ENCODE measurements at places on chromosomes 5 and 9.

DNA sequence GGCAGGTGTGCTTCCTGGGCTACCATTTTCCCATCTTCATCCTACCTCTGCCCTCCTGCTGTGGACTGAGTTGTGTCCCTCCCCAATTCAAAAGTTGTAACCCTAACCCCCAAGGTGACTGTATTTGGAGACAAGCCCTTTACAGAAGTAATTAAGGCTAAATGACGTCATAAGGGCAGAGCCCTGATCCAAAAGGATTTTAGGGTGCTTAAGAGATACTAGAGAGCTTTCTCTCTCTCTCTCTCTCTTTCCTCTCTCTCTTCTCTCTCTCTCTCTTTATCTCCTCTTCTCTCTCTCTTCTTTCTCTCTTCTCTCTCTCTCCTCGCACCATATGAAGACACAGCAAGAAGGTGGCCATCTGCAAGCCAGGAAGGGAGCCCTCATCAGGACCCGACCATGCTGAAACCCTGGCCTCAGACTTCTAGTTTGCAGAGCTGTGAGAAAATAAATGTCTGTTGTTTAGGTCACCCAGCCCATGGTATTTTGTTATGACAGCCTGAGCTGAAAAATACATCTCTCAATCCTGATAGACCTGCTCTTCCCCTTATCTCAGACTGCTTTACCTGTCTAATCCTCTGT, 36.0 kb upstream of the TEX48 start:
- DNase-seq, result no peak

DNA sequence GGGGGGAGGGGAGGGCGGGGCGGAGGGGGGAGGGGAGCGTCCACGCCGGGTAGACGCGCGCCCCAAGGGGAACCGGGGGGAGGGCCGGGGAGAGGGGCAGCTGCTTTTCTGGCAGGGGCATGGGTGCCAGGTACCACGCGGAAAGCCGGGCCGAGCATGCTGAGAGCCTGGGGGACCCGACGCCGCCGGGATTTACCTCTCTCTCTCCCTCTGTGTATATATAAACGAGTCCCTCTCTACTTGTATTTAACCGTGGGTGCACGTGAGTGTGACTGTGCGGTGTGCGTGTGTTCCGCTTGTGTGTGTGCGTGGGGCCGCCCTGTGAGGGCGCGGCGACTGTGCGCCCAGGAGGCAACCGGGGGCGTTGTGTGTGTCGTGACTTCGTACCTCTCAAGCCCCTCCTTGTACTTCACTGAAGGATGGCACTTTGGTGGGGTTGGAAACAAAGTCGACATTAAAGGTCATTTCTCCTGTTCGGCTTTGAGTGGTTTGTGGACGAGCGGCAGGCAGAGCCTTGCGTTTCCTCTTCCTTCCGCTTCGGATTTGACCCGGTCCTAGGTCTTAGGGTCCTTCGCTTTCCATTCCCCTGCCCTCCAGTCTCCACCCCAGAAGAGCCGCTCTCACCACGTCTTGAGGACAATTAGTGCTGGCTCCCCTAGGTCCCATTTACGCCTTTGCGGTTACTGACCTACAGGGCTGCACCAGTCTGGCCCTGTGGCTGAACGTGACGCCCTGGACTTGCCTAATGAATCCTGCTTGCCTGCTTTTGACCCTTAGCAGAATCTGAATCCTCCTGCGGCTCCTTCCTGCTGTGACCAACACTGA, 36.2 kb upstream of the TTC1 start:
- no peak for DNase-seq

GRCh38 chr5:158154226-158155005, 295.5 kb upstream of the CLINT1 start:
- no peak for DNase-seq

DNA sequence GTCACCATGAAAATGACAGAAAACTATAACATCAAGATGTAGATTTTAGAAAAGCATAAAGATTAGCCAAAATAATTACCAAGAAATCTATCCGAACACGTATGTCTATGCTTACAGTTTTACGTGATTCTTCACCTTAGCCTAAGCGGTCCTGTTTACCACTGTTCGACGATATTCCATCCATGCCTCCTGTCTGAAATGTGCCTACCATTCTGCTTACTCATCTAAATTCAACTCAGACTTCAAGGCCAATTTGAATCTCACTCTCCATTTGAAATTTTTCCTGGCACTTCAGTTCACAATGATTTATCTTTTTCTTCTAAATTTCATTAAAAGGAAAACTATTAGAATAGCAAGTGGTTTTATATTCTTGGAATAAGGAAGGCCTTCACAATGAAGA, 15.4 kb downstream of the ZDHHC21 start:
- no peak for DNase-seq
